ENCODE measurements at places on chromosomes 2 and 18.

DNA sequence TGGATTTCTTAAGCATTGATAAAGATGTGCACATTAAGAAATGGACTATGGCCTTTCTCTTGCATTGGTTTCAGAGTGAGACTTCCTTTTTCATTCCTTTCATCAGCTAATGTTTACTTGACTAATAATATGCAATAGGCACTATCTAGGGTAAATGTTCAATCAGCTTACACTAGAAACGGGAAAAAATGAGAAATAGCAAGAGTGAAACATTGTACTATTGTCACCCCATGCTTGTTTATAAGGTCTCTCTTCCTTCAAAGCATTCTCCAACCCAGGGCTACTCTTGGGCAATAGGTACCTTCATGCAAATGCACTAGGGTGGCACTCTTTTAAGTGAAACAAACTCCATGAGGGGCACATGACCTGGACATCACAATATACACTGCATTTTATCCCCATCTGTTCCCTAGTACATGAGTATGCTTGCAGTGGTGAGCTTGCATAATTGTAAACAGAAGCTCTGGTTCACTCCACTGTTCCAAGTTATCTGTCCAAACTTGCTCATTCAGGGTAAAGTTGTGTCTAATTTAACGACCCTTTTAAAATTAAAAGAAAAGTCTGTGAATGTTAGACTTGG lies 402.3 kb downstream of the ERBB4 start:
- DNase-seq = no peak

DNA sequence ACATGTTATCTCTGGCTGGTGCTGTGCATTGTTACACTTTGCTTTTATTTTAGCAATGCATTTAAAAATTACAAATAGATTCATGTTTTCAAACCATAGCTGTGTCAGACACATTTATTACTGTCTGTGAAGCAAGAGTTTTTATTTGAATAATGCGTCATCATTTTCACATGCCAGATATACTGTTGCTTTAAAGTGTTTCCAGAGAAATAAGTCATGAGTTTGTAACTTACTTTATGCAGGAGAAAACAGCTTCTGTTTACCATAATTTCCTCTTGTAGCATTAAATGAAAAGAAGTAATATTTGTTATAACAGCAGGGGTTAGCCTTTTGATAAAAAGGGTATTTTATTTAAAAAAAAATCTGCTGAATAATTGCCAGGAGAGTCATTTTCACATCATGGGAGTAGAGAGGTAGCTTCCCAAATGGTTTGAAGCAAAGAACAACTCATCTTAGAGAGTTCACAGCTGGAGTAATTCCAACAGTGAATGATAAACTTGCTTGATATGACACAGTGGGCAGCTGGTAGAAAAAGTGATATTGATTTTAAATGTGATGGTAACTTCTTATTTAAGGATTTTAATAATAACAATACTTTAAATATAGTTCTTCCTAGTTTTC lies 1274.5 kb upstream of the CRIM1 start:
- no peak for DNase-seq

DNA sequence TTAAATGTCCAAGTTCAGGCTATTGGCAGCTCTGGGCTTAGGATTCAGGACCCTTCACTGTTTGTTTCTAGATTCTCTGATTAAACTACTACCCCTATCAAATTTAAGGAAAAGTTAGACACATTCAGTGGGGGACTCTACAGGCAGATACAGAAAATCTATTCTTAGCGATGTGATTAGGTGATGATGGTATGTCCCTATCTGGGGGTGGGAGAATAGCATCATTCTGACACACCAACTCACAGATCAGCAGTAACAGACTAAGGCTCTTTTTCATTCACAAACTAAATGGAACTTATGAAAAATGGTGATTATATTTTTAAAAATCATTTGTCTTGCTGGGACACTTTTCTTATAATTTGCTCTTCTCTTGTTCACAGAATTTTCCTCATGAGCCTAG lies 232.9 kb upstream of the CDH2 start:
- DNase-seq = no peak

DNA sequence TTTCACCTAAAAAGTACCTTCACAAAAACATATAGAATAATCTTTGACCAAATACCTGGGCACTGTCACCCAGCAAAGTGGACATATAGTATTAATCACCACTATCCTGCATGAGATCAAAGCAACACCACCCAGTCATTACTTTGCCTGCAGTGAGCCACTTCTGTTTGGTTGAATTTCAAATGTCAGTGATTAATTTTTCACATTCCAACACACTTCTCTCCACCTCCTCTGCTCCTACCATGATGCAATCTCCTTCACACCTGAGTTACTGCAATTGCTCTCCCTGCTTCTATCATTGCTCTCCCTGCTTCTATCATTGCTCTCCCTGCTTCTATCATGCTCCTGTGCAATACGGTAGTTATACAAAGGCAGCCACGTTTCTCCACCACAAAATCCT lies 106.1 kb upstream of the NETO1 start:
- DNase-seq = no peak

GRCh38 chr2:240298803-240299709 lies 136.4 kb upstream of the GPC1 start:
- no peak for DNase-seq

DNA sequence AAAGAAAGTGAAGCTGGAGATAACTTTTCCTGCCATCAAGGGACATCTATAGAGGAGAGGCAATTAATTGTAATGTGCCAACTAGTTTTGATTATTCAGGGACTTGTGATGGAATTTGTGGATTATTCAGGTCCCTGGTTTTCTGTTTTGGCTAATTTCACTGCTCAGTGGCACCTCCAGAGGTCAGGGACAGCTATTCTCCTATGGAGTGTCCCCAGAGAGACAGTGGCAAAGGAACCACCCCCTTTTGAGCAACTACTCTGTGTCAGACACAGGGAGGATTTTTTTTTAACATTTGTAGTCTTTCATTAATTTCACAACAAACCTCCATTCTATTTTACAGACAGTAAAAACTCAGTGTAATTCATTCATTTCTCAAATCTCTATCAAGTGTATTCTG lies 206.0 kb upstream of the SPRED2 start:
- DNase-seq = no peak

DNA sequence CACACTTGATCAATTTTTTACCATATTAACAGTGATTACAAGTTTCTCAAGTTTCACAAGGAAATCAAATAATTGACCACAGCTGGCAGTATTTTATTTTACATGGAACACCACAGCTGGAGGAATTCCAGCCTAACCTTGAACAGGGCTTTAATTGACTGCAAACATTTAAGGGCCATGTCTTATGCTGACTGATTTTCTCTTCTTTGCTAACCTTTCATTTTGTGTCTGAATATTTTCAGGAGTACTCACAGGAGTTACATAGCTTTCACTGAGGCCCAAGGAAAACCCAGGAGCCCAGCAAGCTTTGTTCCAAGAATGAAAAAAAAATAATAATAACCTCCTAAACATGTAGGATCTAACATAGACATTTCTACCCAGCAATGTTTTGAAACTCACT lies 49.6 kb downstream of the FRZB start:
- no peak for DNase-seq

- DNase-seq = no peak
Observed at GRCh38 chr18:8726963-8727705, 21.8 kb downstream of the MTCL1 start.

- DNase-seq = no peak
Observed at GRCh38 chr2:65604246-65604645, 171.8 kb upstream of the SPRED2 start.

DNA sequence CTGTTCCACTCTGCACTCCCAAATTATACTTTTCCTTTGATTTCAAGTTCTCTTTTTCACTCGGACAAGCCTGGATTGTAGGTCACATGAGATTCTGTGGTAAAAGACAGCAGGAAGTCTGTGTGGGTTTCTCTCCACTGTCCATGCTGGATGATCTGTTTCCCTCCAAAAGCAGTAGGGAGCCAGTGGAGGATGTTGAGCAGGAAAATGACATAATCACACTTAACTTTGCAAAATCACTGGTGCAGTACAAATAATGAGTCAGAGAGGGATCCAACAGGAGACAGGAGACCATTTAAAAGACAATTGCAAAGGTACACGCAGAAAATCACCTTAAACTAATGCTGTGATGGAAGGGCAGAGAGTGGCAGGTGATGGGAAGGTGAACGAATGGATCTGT lies 301.3 kb downstream of the ZNF407 start:
- no peak for DNase-seq

DNA sequence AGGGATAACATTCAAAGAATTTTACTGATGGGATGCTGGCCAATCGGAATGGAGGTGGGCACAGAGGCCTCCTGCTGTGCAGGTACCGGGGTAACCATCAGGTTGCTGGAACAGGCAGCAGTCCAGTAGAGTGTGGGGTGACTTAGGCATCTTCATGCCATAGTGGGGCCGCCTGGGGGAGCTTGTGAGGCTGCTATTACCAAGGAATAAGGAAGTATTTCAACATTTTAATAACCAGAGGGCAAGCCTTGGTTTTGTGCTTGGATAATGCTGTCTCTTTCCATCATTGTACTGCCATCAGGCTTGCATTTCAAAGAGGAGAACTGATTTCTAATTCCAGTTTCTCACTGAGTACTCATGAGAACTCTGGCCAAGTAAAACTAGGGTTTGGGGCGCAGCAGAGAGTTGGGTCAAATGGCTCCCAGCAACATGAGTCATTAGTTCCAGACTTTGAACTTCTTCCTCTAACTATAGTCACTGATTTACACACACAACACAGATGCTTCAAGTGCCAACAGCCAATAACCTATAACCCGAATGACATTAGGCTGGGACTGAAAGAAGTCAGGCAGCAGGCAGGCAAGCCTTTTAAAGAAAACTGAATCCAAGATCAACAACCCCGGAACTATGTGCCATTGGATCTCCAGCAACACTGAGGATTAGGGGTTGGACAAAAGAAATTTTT lies 56.1 kb upstream of the FHL2 start:
- DNase-seq = no peak

DNA sequence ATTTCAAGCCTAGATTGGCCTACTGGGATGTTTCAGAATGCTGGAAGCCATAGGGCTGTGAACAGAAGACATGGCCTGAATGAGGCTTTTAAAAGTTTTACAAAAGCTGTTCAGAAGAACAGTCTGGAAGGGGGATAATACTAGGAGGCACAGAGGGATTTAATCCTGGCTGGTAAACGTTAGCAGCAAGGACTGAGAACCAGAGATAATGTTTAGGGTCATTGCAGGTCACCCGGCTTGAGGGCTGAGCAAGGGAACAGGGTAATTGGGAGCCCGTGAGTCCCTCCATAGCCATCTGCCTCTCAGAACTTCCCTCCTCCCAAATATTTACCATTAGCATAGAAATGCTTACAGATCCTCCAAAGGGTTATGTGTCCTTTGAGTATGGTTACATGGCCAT lies 765.4 kb downstream of the TMEM182 start:
- no peak for DNase-seq

DNA sequence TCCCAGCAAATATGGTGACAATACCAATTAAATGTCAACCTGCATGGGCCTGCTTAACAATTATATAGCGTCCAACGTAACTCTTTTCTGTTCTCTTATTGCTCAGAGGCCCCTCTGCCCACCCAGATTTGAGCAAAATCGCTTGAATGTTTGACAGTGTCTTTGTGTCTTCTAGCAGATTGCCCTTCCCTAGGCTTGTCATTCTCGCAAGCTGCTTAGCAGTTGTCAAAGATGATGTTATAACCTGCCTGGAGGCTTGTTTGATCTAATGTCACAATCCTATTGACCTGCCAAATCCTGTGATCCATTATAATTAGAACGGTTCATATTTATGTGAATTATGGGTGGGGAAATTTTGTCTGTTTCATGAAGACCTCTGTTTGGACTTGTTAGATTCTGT lies 108.8 kb downstream of the FARSB start:
- DNase-seq = no peak

DNA sequence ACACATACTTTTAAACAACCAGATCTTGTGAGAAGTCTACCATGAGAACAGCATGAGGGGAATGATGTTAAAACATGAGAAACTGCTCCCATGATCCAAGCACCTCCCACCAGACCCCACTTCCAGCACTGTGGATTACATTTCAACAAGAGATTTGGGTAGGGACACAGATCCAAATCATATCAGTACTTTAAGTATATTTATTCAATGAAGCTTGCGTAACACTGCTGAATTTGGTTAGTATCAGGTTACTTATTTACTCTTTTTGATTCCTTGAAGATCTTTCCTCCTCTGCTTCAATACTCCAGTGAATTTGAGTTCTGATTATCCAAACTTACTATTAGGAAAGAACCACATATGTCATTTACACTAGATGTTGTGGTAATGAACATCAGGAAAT lies 418.6 kb downstream of the PIK3C3 start:
- DNase-seq = no peak

DNA sequence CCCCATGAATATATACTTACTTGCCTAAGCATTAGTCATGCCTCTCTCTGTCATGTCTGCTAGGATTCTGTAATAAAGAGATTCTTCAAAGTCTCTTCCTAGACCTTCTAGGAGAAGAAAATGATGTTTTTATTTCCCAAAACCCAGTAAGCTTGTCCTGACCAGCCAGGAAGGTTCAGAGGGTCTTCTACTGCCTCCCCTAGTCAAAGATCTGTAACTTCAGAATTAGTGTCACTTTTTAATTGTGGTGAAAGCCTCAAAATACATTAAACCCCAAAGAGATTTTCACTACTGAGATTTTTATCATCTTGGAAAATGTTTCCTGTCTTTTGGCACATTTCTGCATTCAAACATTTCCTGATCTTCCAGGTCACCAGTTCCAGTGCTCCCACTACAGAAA lies 232.9 kb upstream of the STK17B start:
- DNase-seq = no peak

DNA sequence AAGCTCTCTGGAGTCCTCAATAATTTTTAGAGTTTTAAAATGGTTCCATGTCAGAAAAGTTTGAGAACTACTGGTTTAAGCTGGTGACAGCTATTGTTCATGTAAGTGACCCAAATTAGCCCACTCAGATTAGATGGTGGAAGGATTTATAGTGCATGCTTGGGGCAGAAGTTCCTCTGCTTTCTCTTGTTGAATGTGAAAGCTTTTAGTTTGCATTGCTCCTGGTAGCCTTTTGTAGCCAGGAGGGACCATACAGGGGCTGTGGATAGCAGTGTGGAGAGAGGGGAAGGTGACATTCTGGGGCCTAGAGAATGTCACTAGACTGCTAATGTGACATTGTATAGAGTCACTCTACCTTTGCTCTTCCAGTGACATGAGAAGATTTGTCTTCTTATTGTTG lies 40.3 kb upstream of the IGFBP5 start:
- DNase-seq = no peak

GRCh38 chr2:201151127-201151981 lies 31.6 kb upstream of the CASP10 start:
- DNase-seq = no peak

- DNase-seq = no peak
Observed at GRCh38 chr2:2230433-2230817, 100.7 kb downstream of the MYT1L start.

DNA sequence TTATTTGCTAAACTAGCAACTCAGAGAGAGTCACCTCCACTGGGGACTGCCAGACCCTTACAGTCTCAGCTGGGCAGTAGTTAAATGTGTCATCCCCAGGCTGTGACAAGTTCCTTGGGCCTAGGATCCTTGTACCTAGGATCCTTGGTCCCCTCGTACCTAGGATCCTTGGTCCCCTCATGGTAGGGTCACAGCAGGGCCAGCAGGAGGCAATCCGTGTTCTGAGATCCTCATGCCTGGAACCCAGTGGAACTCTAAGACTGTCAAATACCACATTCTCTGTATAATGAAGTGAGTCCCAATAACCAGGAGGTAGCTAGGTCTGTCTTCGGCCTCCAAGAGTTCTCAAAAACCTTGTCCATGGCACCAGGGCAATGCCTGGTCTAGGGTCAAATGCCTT lies 60.8 kb downstream of the LYPD6B start:
- DNase-seq = no peak

- no peak for DNase-seq
Observed at GRCh38 chr2:173407646-173408045, 53.0 kb downstream of the CDCA7 start.
